NCI-H1417 treated with DMSO at 0.1 percent for 48 hours (cell line): ENCODE measurements at places on chromosomes 13 and 19.

GRCh38 chr13:26599860-26600259, 42.4 kb downstream of the WASF3 start:
- no peak for DNase-seq

- DNase-seq, result no peak
These were observed 751 bp downstream of the ZNF584 start for GRCh38 chr19:58409010-58409790.

DNA sequence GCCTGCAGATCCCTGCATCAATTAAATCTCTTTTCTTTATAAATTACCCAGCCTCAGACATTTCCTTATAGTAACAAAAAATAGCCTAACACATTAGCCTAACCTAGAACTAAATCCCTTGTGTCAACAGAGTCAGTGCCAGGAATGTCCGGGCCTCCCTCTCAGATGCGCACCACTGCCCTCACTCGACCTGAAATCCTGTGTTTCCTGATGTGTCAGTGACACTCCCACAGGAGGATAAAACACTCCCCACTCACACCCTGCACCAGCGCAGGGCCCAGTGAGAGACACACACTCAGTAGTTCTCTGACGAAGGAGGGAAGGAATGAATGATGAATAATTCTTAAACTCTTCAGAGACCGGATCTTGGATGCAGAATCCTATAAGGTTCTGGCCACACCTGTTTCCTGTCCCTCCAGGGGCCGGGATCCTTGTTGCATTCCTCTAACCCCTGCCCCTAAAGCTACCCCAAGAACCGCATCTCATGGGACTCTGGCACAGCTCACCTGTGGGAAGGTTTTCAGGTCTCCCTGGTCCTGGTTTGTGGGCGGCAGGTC, 3.1 kb downstream of the CEACAM3 start:
- no peak for DNase-seq

GRCh38 chr13:98910501-98910951, 67.3 kb downstream of the DOCK9 start:
- no peak for DNase-seq

DNA sequence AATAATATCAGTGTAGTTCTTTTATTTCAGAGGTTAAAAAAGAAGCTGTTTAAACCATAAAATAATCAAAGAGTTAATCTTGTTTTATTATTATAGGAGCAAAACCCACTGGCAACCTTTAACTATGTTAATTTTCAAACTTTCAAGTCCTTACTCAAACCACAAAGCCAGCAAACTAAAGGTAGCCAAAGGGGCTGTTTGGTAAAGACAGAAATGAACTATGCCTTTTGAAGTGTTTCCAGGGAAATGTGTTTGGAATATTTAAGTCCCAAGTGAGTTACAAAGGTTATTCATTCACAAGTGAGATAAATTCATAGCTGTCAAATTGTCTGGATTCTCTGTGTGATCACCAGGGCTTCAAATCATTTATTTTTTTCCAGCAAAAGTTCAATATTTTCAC, 264.7 kb downstream of the MZT1 start:
- no peak for DNase-seq

DNA sequence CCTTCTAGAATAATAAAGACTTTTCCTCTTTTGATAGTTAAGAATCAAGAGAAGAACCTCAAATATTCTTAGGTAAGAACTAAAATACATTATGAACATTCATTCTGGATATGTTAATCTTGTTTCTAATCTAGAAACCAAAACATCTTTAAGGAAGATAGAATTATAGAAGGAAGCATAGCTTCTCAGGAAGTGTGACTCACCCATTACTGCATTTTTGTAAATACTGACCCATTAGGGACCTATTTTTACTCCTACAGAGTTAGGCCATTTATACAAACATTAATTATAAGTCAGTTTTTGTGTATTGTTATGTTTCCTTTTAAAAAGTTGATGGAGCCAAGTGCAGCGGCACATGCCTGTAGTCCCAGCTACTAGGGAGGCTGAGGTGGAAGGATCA, 147.1 kb downstream of the NUFIP1 start:
- no peak for DNase-seq

DNA sequence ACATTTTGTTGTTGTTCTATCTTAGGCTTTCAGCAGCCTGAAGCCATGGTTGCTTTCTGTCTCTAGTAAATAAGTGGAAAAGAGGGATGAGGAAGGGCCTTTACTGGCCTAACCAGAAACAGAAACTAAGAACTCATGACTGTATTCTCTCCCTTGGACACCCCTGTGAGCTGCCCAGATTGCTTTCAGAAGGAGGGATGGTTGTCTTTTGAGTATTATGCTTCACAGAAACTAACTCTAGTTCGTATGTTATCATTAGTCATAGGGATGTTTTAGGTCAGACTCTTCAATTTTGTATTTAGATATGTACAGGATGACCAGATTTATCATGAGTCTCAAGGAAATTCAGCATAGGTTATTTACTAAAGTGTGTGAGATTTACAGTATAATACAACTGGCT, 17.5 kb downstream of the BORA start:
- DNase-seq, result no peak

GRCh38 chr19:55426042-55426441, 17.1 kb downstream of the SHISA7 start:
- no peak for DNase-seq

- no peak for DNase-seq
These were observed 8.9 kb upstream of the TPM4 start for GRCh38 chr19:16067205-16067938.

- DNase-seq, result no peak
These were observed 19.1 kb downstream of the TEX29 start for GRCh38 chr13:111339366-111340143.

GRCh38 chr13:109119896-109120295, 490.5 kb downstream of the MYO16 start:
- DNase-seq, result no peak

GRCh38 chr19:49937750-49938381, 8.6 kb upstream of the NUP62 start:
- peak; percentile 6 for DNase-seq

- no peak for DNase-seq
These were observed 2.8 kb downstream of the FAM124A start for GRCh38 chr13:51225029-51225428.

- DNase-seq, result no peak
These were observed 6.2 kb downstream of the THAP8 start for GRCh38 chr19:36047835-36048234.

DNA sequence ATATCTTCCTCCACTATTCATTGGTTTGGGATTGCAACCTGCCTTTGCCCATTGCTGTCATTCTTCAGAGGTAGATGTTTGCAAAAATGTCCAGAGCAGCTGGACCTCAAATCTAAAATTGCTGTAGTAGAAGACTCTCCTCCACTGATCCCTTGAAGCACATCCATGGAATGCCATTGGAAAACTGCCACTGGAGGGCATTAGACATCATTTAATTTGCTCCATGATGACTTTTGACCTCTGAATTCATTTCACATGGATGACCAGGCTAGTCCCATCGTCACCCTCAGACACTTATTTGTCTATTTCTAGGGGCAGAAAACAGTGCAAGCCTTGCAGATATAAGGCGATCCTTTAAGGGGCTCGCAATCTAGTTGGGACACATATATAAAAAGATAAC, 33.9 kb upstream of the FLT1 start:
- DNase-seq, result no peak

DNA sequence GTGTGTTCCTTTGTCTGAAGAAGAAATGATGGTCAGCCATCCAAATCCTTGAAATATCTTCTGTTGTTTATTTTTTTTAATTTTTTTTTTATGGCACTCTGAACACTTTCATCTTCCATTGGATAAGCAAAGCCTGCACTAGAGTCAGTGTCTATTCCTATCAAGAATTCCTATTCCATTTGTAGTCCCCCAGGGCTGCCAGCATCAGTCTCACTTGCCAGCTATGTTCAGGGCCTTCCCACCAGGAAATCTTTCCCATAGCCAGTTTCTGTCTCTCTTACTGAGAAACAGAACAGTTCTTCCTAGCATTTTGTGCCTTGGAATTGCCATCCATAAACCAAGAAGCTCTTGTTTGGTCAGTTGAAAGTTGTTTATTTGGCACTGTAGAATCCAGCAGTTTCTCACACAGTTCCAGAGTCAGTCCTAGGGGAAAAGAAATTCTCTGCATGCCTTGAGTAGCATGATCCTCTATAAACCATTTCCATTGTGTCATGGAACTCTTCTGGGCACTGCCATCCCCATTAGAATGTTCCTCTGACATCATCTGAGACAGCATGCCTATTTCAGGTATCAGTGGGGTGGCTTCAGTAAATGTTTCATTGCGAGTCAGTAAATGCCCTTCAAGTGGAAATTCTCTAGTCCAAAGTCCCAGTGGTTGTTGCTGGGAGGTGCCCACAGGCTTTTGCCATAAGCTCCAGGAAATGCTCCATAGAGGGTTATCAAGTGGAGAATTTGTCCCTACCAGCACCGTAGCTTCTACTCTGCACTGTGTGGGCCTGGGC, 18.7 kb upstream of the SPRYD7 start:
- DNase-seq, result no peak

DNA sequence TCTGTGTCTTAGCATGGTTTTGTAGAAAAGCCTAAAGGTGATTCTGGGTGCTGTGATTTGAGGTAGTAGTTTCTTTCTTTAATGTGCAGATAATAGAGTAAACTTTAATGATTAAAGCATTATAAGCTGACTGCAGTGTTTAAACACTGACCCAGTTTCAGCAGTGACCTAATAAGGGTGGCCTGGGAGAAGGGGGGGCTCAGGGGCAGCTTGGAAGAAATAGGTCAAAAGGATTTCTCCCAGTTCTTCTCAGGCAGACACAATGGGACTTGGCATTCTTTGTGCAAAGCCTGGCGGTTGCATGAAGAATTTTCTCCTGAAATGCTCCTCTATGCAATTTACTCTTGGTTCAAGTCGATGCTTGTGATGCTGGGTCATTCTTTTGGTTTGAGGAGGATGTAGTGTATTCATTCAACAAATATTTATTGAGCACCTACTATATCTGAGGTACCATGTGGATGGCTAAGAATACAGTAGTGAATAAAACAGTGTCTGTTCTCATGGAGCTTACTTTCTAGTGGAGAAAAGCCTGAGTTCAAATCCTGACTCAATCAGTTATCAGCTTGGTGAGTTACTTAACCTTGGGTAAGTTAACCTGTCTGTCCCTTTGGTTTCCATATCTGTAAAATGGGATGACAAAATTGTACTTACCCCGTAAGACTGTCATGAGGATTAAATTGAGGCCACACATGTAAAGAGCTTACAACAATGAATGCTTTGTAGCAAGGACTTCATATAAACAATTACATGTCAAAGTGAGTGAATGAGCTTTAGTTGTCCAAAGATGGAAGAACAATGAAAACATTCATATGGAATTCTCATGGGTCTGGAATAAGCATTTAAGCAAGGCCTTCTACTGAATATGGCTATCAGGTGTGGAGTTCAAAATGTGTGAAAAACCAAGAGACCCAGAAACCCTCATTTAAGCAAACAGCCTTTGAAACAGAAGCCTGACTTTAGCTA, 210.2 kb downstream of the KCNRG start:
- DNase-seq, result no peak

- DNase-seq, result no peak
These were observed 17.4 kb downstream of the COMP start for GRCh38 chr19:18773682-18774081.

DNA sequence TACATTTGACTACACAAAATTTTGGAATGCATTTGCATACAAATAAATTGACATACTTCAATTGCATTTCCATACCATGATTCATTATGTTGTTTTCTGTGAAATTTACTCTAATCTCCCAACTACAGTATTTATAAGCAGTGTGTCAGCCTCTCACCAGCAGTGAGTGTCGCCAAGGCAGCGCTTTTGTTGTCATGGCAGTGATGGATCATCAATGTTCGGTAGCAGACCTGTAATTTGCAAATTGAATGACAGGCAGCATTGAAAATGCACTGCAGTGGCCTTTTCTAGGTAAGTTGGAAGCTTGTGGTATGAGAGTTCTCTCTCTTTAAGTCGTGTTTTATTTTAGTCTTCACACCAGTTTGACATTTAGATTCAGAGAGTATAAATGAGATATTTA, 534.1 kb downstream of the PCDH17 start:
- DNase-seq, result peak; percentile 85

- DNase-seq, result peak; percentile 43
These were observed 4.6 kb downstream of the MIDN start for GRCh38 chr19:1252821-1253513.

GRCh38 chr13:100940658-100941057, 266.1 kb upstream of the TMTC4 start:
- no peak for DNase-seq

GRCh38 chr13:98717256-98717655, 35.2 kb downstream of the SLC15A1 start:
- DNase-seq, result no peak

DNA sequence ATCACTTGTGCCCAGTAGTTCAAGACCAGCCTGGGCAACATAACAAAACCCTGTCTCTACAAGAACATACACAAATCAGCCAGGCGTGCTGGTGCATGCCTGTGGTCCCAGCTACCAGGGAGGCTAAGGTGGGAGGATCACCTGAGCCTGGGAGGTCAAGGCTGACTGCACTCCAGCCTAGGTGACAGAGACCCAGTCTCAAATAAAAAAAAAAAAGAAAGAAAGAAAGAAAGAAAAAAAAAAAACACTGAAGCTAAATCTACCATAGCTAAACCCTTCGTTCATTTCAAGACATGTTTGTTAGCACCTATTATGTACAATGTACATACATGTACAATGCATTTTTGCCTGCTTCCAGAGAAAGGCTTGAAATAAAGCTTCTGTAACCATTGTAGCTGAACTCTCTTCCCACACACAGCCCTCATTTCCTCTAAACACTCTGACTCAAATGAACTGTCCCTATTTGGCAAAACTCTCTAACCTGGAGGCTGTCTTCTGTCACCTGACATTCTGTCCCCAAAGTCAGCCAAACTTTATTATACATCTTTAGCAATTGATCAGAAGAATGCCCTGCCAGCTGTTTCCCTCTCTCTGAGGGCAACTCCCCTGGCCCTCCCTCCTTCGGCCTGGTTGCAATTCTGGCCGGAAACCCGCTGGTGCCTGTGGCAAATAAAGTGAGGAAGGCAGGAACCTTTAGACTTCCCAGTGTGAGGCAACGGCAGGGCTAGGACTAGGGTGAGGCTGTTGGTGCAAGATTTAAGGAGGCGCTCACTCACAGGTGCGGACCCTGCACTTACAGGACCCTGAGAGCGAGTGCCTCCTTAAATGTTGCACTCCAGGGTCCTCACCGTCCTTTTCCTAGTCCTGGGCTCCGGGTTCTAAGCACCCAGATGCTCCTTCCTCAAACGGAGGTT, 1.8 kb downstream of the ETHE1 start:
- DNase-seq, result no peak

GRCh38 chr13:99161512-99161911, 39.1 kb upstream of the UBAC2 start:
- no peak for DNase-seq

- DNase-seq, result no peak
These were observed 14.6 kb downstream of the NACC1 start for GRCh38 chr19:13132471-13133180.

- no peak for DNase-seq
These were observed 18.2 kb downstream of the IL17D start for GRCh38 chr13:20721454-20722357.

GRCh38 chr19:16445238-16446107, 26.3 kb downstream of the EPS15L1 start:
- no peak for DNase-seq

GRCh38 chr13:102207680-102208342, 194.0 kb downstream of the FGF14 start:
- no peak for DNase-seq
